Activated T-cell treated with anti-CD3 and anti-CD28 coated beads, Interleukin-2, amount 50 U/mL, for 4 hours (primary cell): ENCODE measurements at places on chromosomes 7 and 10. TPM values are rescaled to one million over a fixed set of nuclear protein-coding genes. Genes with fewer than 3 reads are reported as not detected.

DNA sequence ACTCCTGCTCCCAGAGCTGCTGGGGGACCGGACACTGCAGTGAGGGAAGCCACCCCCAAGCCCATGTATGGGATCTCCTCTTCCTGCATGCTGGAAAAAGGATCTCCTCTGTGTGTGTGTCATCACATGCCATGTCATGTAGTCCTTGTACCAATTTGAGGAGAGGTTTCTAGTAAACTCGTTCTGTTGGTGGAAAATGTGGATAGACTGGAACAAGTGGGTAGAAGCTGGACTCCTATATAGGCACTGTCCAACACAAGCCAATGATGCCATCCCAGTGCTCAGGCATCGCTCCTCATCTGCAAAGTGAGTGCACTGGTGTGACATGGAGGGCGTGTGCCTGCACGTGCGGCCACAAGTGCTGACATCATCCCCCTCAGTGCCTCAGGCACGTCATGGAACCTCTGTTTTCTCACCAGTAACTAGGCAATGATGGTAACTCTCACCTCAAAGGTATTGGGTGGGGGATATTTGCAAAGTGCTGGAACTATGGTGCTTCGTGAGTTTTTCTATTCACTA is 19.3 kb downstream of the MYO1G start:
- DNase-seq = no peak

LRRC18 gene
- total RNA-seq = not detected

- DNase-seq = no peak
These were observed 51.4 kb upstream of the NFKB2 start for GRCh38 chr10:102344067-102344466.

HSPA12A gene
- 0.15 TPM for total RNA-seq

GRCh38 chr10:60980997-60981396 is 37.0 kb upstream of the RHOBTB1 start:
- no peak for DNase-seq

MMD2 gene
- total RNA-seq = not detected

TMEM229A gene
- total RNA-seq = not detected

- DNase-seq = no peak
These were observed 56.1 kb upstream of the ARID5B start for GRCh38 chr10:61845196-61845949.

DNA sequence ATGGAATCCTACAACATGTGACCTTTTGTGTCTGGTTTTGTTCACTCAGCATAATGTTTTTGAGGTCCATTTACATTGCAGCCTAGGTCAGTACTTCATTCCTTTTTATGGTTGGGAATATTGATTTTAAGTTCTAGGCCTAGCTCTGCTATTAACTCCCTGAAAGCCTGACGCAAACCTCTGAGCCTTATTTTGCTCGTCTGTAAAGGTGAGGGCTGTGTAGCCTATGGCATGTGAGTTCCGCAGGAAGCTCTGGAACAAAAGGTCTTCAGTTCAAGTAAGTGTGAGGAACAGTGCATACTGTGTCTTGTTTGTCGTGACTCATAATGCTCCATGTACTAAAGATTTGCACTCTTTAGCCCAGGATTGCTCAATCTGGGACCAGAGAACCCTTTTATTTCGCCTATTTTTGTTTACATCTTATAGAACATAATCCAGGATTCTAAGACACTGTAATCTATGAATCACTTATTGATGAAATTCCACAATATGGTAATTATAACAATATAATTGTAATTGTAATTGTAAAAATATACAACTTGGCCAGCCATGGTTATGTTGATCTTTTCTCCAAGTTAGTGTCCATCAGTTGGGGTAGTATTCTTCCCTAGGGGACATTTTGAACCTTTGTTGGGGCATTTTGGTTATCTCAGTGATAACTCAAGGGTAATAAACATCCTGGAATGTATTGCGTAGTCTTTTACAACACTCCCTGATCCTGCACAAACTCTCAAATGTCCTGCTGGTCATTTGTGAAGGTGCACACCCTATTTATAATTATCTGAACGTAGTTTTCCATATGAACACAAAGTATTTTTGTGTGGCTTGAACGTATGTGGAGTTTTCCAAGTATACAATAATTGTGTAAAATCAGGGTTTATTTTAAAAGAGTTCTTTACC is 184.7 kb downstream of the VTI1A start:
- no peak for DNase-seq

GRCh38 chr10:72243822-72244437 is 27.9 kb upstream of the ASCC1 start:
- DNase-seq = no peak

BPGM gene
- total RNA-seq = 14.7 TPM

GPR26 gene
- not detected for total RNA-seq

DNA sequence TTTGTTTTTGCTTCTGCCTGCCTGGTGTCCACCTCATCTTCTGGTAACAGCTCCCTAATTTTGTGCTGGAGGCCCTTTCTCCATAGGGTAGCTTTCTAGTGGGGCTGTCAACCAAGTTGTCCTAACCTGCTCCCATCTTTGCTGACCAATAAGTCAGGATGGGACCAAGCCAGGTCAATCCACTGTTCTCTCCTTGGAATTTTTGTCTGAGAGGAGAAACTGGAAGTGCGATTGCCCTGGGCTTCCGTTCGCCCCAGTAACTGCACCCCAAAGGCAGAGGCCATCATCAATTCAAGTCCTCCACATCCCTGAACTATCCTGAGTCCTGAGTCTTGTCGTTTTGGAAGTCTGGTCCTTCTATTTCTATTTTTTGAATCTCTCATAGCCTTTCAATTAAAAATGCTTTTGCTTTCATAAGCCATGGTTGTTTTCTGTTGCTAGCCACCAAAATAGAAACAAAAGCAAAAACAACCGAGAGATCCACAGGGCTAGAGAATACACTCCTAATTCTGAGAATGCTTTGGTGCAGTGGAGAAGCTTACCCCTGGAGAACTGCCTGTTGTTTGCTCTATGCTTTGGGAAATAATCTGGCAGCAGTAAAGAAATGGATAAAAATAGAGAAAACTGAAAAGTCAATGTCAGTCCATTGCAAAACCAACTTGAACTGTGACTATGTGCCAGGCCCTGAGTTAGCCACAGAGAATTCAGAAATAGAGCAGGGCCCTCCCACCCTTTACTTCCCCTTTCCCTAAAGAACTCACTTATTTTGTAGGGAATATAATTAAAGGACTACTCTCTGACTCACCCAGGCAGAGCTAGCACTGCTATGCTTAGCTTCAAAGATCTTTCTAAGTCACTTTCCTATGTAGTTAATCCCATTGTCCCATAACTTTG is 368.1 kb downstream of the CXCL12 start:
- no peak for DNase-seq
